HS-5 (cell line): ENCODE measurements at places on chromosomes 1 and 21.

DNA sequence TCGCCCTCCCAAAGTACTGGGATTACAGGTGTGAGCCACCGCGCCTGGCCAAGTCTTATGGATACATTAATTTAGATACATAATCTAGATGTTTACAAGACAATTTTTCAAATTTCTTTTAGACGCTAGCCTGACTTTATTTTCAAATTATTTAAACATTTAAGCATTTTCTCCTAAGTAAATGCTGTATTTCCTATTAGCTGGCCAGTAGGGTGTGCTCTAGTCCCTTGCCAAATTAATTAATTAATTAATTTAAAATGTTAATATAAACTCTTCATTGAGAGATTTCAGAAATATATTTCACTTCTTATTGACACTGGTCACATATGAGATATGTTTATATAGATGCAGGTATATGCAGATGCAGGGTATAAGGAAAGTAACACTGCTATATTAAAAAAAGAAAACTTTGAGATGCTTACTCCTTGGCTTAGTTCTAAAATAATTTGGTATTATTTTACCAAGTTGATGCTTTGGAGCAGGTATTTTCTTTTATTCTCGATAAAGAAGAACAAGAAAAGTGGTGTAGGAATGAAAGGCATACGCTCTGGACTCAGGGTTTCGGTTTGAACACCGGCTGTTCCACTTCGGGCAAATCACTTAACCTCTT, 5.2 kb upstream of the ERRFI1 start:
- DNase-seq: no peak

DNA sequence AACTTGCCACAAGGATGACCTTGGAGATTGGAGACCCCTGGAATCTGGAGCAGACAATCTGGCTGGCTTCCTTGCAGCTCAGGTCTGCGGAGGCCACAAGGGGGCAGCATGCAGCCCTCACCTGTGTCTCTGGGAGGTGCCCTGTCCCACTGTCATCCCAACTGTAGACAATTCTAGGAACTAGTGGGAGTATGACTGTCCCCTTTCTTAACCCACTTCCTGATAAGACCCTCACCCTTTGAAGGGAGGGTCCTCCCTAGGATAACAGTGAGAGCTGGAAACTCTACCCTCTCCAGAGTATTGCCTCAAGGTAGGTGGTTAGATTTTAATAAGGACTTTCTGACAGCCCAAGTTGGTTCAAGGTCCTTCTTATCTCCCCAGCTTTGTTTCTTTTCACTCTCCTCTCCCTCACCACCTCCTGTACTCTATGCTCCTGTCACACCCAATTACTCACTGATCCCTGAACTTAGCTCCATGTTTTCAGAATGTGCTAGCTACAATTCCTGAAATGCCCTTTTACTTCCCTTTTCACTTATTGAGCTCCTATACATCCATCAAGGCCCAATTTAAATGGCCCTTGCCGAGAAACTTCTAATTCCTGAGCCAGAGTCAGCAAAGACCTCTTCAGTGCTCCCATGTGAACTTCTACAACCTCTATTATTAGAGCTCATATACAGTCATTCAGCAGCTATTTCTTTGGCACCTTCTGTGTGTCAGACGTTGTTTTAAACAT, 9.2 kb upstream of the KCNQ4 start:
- no peak for DNase-seq

DNA sequence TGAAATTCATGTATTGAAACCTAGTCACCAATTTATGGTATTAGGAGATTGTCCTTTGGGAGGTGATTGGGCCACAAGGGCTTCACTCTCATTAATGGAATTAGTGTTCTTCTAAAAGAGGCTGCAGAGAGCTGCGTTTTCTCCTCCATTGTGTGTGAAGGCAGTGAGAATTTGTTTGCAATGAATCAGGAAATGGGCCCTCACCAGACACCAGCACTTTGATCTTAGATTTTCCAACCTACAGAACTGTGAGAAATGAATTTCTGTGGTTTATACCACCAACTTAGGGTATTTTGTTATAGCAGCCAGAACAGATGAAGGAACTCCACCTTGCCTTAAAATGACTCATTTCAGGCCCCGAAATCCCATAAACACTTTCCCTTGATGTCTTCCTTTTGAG, 544.2 kb downstream of the RWDD3 start:
- no peak for DNase-seq

- no peak for DNase-seq
These were observed 183.4 kb downstream of the TNFSF18 start for GRCh38 chr1:172867216-172867818.

GRCh38 chr1:234958706-234959657, 169.7 kb downstream of the TOMM20 start:
- no peak for DNase-seq

DNA sequence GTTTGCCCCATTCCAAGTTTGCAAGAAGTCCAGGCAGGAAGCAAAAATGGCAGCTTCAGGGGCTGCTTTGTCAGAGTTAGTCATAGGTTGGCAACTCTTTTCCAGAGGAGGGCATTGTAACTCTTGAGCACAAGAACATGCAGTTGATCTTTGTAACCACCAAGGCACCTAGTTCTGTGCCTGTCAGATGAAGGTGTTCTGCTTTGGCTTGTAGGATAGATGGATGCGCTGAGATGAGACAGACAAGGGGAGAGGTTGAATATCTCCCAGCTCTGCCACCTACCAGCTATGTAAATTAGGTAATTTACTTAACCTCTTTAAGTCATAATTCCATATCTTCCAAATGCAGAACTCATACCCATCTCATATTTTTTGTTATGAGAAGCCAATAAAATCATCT, 89.3 kb downstream of the ZNF648 start:
- no peak for DNase-seq

- no peak for DNase-seq
These were observed 8.5 kb upstream of the USP1 start for GRCh38 chr1:62428351-62428750.

DNA sequence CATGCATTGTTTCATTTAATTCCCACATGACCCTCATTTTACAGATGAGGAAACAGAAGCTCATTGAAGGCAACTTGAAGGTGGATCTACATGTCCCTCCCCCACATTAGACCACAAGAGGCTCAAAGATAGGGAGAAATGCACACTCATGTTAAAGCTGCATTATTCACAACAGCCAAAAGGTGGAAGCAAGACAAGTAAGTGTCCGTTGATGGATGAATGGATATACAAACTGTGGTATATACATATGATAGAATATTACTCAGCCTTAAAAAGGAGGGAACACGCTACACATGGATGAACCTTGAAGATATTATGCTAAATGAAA, 149.7 kb upstream of the JUN start:
- DNase-seq: no peak

DNA sequence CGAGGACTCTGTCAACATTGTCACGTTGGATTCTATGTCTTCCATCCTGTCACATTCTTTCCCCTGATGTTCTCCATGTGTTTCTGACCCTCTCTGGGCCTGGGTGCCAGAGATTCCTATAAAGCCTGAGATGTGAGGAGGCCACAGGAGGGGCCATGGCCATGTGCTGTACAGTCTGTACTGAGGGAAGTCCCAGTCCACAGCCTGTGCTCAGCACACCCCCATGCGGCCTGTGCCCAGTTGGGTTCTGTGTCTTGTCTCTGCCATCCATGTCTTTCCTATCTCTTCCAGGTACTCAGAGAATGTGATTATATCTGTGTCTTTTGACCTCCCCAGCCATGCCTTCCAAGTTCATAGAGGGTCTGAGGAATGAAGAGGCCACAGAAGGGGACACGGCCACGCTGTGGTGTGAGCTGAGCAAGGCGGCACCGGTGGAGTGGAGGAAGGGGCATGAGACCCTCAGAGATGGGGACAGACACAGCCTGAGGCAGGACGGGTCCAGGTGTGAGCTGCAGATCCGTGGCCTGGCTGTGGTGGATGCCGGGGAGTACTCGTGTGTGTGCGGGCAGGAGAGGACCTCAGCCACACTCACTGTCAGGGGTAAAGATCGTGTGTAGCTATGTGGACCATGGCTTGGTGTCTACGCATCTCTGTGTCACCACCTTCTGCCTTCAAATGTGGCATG, 86.1 kb downstream of the OBSCN start:
- DNase-seq: no peak

DNA sequence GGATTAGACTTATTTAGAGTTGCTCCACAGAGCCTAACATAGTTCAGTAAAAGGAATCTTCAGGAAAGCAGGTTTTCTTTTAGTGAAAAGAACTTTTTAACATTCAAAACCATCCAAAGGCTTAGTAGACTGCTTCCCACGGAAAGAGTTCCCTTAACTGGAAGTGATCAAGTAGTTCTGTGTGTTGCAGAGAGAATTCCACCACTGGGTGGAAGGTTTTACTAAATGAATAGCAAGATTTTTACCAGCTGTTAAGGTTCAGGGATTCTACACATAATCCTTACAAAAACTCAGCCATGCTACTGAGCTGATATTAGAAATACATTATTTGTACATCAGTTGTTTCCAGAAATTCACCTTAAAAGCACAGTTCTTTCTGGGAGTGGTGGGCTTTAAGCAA, 119.7 kb downstream of the GDAP2 start:
- no peak for DNase-seq

- DNase-seq: no peak
These were observed 31.1 kb downstream of the EDARADD start for GRCh38 chr1:236425031-236425663.

DNA sequence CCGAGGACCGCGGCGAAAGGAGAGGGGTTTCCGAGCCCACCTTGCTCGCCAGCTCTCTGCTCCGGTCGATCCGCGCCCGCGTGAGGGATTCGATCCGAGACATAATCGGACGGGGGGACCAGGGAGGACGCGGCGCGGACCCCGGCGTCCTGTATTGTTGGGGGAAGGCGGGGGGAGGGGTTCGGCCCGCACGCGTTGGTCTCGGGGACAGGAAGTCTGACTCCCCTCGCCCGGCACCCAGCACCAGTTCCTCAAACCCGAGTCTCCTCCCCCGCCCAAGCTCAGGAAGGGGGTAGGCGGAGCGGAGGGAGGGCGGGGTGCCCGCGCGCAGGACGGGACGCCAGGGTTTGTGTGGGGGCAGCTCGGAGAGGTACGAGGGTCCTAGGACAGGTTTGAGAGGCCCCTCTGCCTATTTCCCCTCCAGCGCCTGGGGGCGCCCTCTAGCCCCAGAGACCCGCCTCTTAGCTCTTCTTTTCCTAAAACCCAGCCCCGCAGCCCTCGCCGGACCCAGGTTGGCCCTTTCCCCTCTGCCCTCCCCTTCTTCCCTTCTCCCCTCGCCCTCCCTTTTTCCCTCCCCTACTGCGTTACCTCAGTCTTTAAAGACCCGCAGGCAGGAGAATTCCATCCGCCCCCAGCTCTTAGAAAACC, at the start of gene ARHGEF2:
TSS of gene ARHGEF2 (minus strand) at position 223 of the 648 bp plus-strand sequence. CDS start at position 103, 120 bp downstream.
- DNase-seq: peak; percentile 33

DNA sequence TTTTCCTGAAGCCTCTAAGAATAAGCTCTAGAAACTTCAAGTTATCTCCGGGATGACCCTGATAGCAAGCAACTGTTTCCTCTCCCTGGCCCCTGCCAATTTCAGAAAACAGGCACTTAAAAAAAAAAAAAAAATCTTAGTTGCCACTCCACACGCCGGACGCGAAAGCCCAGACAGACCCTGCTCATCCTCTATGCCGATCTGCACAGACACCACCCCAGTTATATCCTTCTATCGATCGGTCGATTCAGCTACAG, 1.7 kb downstream of the ANP32E start:
- DNase-seq: no peak

GRCh38 chr1:7669559-7670311, 101.4 kb upstream of the VAMP3 start:
- DNase-seq: no peak

DNA sequence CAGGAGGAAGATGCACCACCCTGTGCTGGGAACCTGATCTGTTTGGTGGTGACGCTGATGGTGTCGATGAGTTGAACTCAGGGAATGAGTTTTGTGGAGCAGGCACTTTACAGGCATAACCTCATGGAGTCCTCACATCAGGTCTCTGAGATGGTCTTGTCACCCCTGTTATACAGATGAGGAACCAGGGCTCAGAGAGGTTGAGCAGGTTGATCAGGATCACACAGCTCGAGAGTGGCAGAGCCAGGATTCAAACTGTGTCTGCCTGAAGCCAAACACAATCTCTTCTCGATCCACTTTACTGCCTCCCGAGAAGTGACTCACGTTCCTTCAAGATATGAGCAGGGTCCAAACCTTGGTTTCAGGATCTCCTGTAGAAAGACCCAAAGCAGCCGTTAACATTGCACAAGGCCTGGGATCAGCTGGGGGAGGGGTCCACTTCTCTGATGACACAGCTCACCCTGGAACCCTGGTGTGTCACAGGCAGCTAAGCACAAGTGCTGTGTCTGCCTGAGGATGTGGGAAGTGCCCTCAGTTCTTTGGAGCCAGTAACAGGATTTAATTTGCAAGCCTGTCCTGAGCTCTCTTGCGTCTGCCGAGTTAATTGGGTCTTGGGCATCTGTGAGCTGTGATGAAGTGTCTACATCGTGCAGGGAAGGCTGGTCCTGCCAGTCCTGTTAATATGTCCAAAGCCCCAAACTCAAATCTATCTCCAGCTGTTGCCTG, 65.4 kb upstream of the STUM start:
- DNase-seq: no peak

DNA sequence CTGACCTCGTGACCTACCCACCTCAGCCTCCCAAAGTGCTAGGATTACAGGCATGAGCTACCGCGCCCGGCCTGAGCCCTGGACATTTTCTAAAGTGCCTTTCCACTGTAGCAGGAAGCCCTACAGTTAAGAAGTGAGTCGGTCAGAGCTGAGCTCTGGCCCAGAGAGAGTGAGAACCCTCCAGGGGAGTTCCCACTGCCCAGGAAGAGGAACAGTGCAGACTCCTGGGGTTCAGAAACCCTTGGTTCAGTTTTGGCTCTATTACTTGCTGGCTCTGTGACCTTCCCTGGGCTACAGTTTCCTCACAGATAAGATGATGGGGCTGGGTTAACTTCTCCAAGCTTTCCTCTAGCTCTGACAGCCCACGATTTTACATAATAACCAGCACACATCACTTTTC, 20.9 kb downstream of the SLC9A1 start:
- DNase-seq: no peak

DNA sequence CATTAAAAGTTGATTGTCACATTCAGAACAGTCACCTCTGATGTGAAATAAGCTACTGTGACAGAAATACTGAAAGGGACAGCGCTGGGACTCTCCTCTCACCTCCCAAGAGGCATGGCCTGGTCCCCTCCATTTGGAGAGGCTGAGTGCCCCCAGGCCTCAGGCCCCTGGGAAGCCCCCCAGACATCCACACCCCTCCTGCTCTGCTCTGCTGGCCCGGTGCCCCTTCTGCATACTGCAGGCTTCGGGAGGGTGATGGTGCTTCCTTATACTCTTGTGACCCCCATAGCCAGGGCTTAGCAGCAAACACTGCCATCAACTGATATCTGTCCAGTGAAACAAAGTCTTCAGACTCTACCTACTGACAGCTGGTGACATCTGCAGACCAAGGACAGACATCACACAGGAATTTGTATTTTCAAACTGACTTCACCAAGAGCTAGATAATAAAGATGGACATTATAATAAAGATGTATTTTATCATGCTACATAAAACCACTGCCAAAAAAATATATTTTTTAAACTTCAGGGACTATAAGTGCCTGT, 36.9 kb downstream of the C2CD2 start:
- DNase-seq: no peak
